ENCODE measurements at places on chromosomes 7 and 10. TPM values are rescaled to one million over a fixed set of nuclear protein-coding genes. Genes with fewer than 3 reads are reported as not detected.

Gene PVRIG
- not detected for total RNA-seq

Gene SEMA3D
- 19.4 TPM for total RNA-seq

Gene FAM131B
- 18.4 TPM for total RNA-seq

Gene CPA4
- 23.6 TPM for total RNA-seq

Gene SSC4D
- 0.31 TPM for total RNA-seq

Gene TEX36
- not detected for total RNA-seq

Gene FBXL13
- total RNA-seq, result 0.83 TPM

Gene GPNMB
- 116 TPM for total RNA-seq

Gene PKD2L1
- total RNA-seq, result not detected

Gene PLEKHS1
- 0.11 TPM for total RNA-seq

Gene ADCYAP1R1
- not detected for total RNA-seq

- DNase-seq, result no peak
These were observed 664.1 kb upstream of the ADARB2 start for GRCh38 chr10:2401459-2401858.

DNA sequence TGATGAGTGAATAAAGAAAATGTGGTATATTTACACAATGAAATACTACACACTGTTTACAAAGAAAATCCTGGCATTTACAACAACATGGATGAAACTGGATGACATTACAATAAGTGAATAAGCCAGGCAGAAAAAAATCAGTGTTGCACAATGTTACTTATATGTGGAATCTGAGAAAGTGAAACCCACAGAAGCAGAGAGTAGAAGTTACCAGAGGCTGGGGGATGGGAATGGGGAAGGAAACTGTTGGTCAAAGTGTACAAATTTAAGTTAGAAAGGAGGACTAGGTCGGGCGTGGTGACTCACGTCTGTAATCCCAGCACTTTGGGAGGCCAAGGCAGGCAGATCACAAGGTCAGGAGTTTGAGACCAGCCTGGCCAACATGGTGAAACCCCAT, 538.5 kb upstream of the MKI67 start:
- DNase-seq, result no peak

DNA sequence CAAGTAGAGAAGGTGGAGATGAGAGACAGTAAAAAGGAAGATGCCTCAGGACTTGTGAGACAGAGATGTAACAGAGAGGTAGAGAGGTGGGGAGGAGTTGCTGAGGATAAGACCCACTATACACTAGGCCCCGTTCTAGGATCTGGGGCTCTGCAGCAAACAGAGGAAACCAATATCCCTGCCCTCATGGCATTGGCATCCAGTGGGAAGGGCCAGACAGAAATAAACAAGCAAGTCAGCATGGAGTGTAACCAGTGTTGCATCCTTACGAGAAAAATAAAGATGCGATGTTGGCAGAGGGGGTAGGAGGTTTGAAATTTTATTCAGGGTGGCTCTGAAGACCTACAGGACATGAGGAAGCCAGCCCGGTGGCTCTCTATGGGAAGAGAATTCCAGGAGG, 22.0 kb upstream of the EEPD1 start:
- no peak for DNase-seq

- DNase-seq, result no peak
These were observed 93.1 kb downstream of the CARD11 start for GRCh38 chr7:2950578-2950977.

DNA sequence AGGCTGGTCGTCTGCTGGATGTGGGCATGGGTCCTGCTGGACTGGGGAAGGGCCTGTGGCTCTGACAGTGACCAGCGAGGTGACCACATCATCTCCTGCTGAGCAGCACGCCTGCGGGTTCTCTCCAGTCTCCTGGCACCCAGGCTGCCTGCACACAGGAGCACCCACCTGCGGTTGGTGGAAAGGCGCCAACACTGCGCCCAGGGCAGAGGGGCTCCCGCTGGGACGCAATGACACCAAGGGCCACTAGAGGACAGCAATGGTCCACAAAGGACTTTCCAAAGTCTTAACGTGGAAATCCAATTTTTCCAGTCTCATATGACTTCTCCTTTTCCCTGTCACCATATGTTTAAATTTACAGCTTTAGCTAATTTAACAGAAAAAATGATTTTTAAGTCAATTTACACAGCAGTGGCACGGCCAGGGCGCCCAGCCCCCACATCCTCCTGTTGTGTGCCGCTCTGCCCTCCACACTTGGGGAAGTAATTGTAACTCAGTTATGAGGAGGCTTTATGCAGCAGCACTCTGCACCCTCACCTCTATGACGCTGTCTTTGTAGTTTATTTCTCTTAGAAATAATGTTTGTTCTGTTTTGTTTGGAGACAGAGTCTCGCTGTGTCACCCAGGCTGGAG, 38.1 kb downstream of the CFAP46 start:
- DNase-seq, result no peak

- no peak for DNase-seq
These were observed 331.4 kb upstream of the TMEM229A start for GRCh38 chr7:124364283-124364682.

DNA sequence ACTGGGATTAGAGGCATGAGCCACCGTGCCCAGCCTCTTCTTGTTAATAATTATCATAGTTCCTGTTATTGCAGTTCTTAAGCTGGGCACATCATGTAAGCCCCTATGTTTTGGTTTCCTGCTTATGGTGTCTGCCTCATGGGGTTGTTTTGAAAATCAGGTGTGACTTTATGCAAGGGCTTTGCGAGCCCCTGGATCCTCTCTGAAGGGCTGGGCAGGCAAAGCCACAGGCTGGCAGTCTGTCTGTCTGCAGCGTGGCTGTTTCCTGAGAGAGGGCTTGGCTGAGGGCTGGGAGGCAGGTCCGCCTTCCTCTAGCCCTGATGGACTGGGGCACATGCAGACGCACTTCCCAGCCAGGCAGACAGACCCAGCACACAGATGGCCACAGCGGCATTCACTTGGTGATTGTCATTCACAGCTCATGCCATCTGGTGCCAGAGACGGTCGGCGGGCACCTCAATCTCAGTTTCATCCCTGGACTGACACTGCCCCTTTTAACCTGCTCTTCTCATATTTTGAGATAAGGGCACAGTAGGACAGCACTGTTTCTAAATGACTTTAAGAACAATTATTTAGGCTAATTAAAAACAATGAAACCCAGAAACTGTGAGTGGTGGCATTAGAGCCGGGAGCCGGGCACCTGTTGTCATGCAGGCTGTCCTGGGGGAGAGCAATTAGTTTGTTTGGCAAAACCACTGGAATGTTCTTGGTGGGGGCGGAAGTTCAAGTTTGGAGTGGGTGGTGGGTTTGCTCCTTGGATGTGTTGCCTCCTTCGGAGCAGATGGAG, 35.5 kb downstream of the RBM20 start:
- DNase-seq, result no peak

- no peak for DNase-seq
These were observed 144.5 kb downstream of the PPP1R3A start for GRCh38 chr7:113774182-113774807.

GRCh38 chr10:33917069-33917780, 582.8 kb upstream of the NRP1 start:
- no peak for DNase-seq

DNA sequence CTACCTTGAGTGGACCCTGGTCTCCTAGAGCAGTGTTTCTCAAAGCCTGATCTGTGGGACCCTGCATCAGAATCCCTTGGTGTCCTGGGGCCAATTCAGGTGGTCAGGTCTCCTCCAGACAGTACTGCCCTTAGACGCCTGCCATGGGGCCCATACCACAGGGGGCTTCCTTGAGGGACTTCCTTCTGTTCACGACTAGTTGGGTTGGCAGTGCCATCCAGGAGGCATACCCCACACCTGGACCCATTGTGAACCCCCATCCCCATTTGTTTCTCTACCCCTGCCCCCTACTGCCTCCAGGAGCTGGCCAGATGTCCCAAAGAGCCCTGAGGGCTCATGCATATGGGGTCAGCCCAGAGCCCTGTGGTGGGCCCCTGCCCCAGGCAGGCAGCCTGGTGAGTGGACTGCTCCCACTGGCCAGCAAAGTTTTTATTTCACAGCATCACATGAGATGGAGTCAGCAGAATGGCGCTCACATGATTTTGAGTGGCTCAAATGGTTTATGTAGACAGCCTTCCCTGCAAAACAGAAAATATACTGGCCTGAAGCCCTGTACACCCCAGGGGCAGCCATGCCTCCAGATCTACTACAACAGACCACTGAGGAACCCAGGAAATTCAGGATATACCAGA, 259.9 kb upstream of the ZMIZ1 start:
- DNase-seq, result no peak

GRCh38 chr10:35420827-35421552, 84.7 kb downstream of the CCNY start:
- no peak for DNase-seq

- DNase-seq, result no peak
These were observed 146.5 kb downstream of the RNF216 start for GRCh38 chr7:5635006-5635405.
